ENCODE measurements at places on chromosomes 6 and 20. TPM values are rescaled to one million over a fixed set of nuclear protein-coding genes. Genes with fewer than 3 reads are reported as not detected.

The TFAP2C gene
- not detected for total RNA-seq

The YWHAB gene
- total RNA-seq = 53.6 TPM

The PEX3 gene
- 13.3 TPM for total RNA-seq

The FHL5 gene
- total RNA-seq = not detected

The ACSS1 gene
- 0.88 TPM for total RNA-seq

The PSMF1 gene
- 131 TPM for total RNA-seq

The TNXB gene
- 0.36 TPM for total RNA-seq

The SSTR4 gene
- not detected for total RNA-seq

The HLA-DOA gene
- not detected for total RNA-seq

Measured in myocyte (in vitro differentiated cells).